Cerebellar nuclear complex (tissue), 1 donor: ENCODE measurements at places on chromosomes 4 and X.

DNA sequence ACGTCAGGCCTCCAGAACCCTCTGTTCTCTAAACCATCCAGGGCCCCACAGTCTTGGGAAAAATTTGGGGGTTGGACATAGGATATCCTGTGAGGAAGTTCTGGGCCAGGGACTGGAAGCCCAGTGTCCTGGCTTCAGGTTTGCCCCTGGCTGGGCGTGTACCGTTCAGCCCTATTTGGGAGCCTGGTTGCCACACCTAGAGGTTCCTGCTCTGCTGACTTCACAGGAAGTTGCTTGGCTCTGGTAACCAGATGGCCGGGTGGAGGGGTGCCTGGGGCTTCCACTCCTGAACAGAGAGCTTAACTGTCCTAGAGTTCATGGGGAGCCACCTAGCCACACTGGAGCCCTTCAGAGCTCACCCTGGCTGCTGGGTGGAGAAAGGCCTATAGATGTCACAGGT is 1.1 kb downstream of the TAFAZZIN start:
- DNase-seq: no peak

GRCh38 chrX:69493766-69494165 is 10.4 kb upstream of the NALF2 start:
- DNase-seq: no peak

DNA sequence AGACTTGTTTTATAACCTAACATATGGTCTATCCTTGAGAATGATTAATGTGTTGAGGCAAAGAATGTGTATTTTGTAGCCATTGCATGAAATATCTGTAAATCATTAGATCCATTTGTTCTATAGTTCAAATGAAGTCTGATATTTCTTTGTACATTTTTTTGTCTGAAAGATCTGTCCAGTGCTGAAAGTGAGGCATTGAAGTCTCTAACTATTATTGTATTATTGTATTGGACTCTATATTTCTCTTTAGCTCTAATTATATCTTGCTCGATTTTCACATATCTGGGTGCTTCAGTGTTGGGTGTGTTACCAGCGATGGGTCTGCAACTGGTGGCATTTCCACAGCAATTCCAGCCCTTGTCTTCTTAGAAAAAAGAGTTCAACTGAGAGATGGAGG is 76.0 kb downstream of the PBDC1 start:
- no peak for DNase-seq

- DNase-seq: no peak
Observed at GRCh38 chr4:173170182-173170778, 1.7 kb downstream of the GALNT7 start.

GRCh38 chr4:16021804-16022560 is 59.0 kb upstream of the FGFBP2 start:
- DNase-seq: no peak

DNA sequence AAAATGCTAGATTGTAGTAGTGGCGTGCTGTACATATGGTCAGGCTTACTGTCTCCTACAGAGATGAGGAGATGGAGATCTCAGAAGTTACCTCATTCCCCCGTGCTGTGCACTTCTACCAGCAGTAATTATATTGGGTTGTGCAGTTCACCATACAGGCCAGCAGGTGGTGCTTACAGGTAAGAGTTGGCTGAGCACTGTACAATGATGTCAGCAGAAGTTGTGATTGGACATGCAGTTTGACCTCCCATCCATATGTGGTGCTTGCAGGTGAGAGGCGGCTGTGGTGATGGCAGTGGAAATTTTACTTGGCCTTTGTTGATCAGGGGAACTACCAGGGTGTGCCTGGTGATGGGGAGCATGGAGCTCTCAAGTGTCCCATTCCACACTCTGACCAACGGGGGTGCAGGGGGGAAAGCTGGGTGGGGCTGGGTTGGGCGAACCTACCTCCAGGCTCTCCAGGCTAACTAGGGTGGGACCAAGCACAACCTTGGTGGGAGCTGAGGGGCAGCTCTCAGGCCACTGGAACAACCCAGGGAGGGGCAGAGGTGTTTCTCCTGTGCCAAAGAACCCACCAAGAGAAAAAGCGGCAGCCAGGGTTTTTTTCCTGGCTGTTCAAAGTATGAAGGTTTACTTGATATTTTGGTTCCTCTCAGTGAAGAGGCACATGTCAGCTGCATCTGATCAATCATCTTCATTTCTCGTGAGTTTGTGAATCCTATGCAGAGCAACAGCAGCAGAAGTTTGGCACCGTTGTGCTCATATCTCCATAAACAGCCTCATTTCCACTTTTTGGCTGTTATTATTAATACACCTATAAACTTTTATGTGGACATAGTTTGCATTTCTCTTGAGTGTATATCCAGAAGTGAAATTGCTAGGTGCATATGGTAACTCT is 73.8 kb upstream of the FREM3 start:
- DNase-seq: no peak

- DNase-seq: no peak
Observed at GRCh38 chr4:176755613-176756012, 37.1 kb downstream of the VEGFC start.

- no peak for DNase-seq
Observed at GRCh38 chr4:82898322-82899243, 2.0 kb upstream of the THAP9 start.

DNA sequence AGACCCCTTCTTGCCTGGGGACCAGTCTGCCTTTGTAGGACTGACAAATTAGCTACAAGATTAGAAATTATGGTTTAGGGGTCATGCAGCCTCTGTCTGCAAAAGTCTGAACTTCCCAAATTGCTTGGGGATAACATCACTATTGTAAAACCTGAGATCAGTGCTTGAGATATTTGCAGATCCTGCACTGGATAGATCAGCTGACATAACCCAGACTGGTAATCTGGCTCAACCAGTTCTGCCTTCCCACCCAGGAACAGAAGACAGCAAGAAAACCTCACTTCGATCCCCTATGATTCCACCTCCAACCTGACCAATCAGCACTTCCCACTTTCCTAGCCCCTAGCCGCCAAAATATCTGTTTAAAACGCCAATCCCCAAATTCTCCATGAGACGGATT is 202.8 kb upstream of the DIAPH2 start:
- no peak for DNase-seq

- no peak for DNase-seq
Observed at GRCh38 chrX:109393859-109394258, 88.0 kb downstream of the GUCY2F start.

DNA sequence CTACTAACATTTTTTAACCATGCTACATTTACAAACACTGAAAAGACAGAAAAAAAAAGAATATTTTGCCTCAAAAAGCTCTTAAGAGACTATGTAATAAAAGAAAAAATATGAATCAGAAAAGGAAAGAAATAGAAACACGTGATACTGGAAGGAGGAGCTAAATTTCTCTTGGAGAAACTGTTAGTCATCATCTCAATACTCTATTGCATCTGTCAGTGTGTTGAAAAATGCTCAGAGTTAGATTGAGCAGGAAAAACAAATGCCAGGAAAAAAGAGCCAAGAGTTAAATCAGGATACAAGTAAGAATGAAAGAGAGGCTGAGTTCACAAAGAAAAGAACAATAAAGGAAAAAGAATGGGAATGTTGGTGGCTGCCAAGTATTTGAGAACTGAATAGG is 2.6 kb downstream of the RAB28 start:
- DNase-seq: no peak

DNA sequence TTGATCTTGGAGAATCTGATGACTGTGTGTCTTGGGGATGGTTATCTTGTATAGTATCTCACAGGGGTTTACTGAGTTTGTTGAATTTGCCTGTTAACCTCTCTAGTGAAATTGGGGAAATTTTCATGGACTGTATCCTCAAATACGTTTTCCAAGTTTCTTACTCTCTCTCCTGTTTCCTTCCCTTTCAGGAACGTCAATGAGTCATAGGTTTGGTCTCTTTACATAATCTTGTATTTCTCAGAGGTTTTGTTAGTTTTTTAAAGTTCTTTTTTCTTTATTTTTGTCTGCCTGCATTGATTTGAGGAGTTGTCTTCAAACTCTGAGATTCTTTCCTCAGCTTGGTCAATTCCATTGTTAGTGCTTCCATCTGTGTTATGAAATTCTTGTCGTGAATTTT is 227.7 kb upstream of the GPRIN3 start:
- no peak for DNase-seq
